ENCODE measurements at places on chromosomes 3 and 15. TPM values are rescaled to one million over a fixed set of nuclear protein-coding genes. Genes with fewer than 3 reads are reported as not detected.

- no peak overlapping the region for H3K27ac ChIP-seq
- DNase-seq, result no peak
- peaks cover 8% of the 10 kb centered on the region for H3K4me1 ChIP-seq
Measured at GRCh38 chr15:50883903-50884302, 24.6 kb upstream of the AP4E1 start.

- H3K4me3 ChIP-seq, result no peak overlapping the region
- H3K4me1 ChIP-seq, result no peaks in the 10 kb centered on the region
- H3K36me3 ChIP-seq, result peaks cover 33% of the 10 kb centered on the region
Measured at GRCh38 chr3:53858096-53858741, 11.9 kb downstream of the IL17RB start.

DNA sequence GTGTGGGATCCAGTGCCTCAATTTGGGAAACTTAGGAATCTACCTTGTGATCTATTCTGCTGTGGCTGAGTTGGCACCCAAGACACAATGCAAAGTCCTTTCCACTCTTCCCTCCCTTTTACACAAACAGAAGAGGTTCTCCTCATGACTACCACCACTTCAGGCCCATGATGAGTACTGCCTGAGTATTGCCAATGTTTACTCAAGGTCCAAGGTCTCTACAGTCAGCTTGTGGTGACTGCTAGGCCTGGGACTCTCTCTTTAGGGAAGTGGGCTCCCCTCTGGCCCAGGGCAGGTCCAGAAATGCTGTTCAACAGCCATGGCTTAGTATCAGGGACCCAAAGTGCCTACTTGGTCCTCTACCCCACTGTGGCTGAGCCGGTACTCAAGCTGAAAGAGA is 56.8 kb upstream of the PEX5L start:
- H3K4me3 ChIP-seq, result no peak overlapping the region
- H3K4me1 ChIP-seq, result no peaks in the 10 kb centered on the region
- no peak for DNase-seq
- no peak overlapping the region for H3K27ac ChIP-seq
- no peaks in the 10 kb centered on the region for H3K27me3 ChIP-seq
- no peaks in the 10 kb centered on the region for H3K36me3 ChIP-seq

- no peaks in the 10 kb centered on the region for H3K36me3 ChIP-seq
- H3K27me3 ChIP-seq, result no peaks in the 10 kb centered on the region
- no peak overlapping the region for H3K4me3 ChIP-seq
Measured at GRCh38 chr3:87044846-87045245, 53.9 kb upstream of the VGLL3 start.

- peak overlapping the region; percentile 94 for H3K4me3 ChIP-seq
- DNase-seq, result no peak
- peak overlapping the region; percentile 98 for H3K27ac ChIP-seq
- no peaks in the 10 kb centered on the region for H3K27me3 ChIP-seq
Measured at GRCh38 chr3:17741621-17742101, 770 bp downstream of the TBC1D5 start.

Gene PATL2
- total RNA-seq, result 3.7 TPM

- H3K4me1 ChIP-seq, result no peaks in the 10 kb centered on the region
- DNase-seq, result no peak
- H3K27ac ChIP-seq, result no peak overlapping the region
- H3K36me3 ChIP-seq, result no peaks in the 10 kb centered on the region
Measured at GRCh38 chr3:88785841-88786240, 321.6 kb upstream of the EPHA3 start.

- no peak for DNase-seq
- no peak overlapping the region for H3K4me3 ChIP-seq
- H3K27me3 ChIP-seq, result no peaks in the 10 kb centered on the region
- H3K4me1 ChIP-seq, result no peaks in the 10 kb centered on the region
- no peak overlapping the region for H3K27ac ChIP-seq
- no peaks in the 10 kb centered on the region for H3K36me3 ChIP-seq
Measured at GRCh38 chr15:49831206-49831965, 210.5 kb downstream of the DTWD1 start.

DNA sequence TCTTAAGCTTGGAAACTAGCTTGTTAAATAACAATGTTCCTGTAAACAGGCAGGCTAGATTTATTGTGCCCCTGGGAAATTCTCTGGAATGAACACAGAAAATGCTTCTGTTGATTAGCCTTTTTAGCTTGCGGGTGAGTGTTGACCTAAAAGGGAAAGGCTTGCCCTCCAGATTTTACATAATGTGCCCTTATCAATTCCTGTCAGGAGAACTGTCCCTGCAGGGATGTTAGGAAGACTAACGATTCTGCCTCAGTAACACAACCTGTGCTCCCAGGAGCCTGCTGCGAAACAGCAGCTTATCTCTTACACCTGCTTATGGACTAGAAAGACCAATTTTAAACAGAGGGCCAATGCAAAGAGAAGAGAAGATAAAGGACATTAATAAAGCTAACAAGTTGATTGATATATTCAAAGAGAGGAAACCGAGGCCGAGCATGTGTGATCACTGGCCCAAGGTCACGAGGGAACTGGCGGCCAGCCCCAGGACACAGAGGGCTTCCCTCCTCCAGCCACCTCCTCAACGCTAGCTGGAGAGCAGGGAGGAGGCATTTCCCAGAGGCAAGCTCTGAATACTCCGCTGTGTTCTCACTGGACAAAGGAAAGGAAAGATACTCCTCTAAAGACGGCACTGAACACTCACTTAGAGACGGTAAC is 48.4 kb upstream of the TJP1 start:
- no peak overlapping the region for H3K4me3 ChIP-seq
- no peaks in the 10 kb centered on the region for H3K36me3 ChIP-seq
- no peaks in the 10 kb centered on the region for H3K27me3 ChIP-seq
- DNase-seq, result no peak

DNA sequence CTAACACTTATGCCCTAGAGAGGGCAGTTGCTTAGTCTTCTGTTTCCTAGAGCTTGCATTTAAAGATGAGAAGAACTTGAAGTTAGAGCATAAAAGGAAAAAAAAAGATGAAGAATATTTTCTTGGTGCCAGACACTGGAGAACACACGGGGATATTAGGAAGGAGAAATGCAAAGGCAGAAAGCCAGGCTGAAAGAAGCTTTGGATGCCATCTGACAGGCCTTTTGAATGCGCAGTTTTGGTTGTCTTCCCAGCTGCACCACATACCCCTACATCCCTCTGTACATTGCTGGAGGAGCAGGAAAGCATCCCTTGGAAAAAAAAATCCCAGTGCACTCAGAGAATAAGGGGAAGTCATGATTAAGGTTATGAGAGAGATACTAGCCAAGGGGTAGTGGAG is 378.9 kb downstream of the GAP43 start:
- H3K27ac ChIP-seq, result no peak overlapping the region
- H3K4me3 ChIP-seq, result no peak overlapping the region
- H3K36me3 ChIP-seq, result no peaks in the 10 kb centered on the region
- H3K27me3 ChIP-seq, result no peaks in the 10 kb centered on the region

DNA sequence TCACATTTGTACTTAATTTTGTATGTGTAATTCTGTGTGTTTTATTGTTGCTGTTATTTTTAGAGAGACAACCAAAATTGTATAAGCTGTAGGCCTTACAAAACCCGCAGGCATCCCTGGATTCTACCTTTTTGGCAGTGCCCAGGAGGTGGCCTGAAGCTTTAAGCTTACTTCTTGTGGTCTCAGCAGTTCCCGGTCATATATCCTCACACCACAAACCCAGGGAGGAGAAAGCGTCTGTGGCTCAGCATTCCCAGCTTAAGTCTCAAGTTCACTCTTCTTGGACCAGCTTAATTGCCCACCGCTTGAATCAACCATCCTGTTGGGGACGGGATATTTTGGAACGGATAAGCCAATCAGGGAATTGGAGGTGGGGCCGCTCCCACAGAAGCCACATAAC is 36.7 kb downstream of the C2CD4A start:
- no peak overlapping the region for H3K27ac ChIP-seq
- H3K36me3 ChIP-seq, result no peaks in the 10 kb centered on the region
- H3K27me3 ChIP-seq, result no peaks in the 10 kb centered on the region
- H3K4me1 ChIP-seq, result no peaks in the 10 kb centered on the region
- no peak for DNase-seq

DNA sequence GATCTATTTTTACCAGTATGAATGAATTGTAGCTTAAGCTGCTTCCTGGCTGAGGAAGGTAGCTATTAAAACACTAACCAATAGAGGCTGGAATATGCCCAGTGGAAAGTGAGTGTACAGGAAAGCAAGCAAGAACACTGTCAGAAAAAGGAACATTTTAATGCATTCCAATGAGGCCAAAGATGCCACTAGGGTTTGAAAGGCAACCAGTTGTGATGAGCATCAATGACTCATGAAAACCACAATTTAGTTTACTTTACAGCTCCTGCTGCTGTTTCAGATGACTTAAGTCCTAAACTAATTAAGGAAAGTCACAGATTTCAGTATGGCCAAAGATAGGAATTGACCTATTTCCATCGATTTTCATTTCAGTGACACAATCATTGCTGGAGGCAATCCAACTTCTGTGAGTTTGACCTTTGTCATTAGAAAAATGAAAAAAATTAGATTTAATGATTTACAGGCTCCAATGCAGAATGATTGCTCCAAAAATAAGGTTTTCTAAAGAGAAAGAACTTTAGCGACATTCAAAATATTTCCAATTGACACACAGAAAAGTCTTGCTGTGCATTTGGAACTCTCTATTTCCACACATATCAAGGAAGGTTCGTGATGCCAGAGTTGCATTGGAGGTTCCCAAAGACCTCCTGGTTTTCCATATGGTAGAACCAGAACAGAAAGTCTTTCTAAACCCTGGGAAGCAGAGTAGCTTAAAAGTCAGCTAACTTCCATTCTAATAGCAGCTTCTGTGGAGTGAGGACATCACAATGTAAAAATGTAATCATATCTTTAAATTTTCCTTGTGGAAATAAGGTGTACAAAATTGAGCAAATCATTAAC is 103.0 kb downstream of the SUCNR1 start:
- H3K36me3 ChIP-seq, result no peaks in the 10 kb centered on the region
- no peaks in the 10 kb centered on the region for H3K4me1 ChIP-seq
- no peak overlapping the region for H3K27ac ChIP-seq
- no peak overlapping the region for H3K4me3 ChIP-seq

DNA sequence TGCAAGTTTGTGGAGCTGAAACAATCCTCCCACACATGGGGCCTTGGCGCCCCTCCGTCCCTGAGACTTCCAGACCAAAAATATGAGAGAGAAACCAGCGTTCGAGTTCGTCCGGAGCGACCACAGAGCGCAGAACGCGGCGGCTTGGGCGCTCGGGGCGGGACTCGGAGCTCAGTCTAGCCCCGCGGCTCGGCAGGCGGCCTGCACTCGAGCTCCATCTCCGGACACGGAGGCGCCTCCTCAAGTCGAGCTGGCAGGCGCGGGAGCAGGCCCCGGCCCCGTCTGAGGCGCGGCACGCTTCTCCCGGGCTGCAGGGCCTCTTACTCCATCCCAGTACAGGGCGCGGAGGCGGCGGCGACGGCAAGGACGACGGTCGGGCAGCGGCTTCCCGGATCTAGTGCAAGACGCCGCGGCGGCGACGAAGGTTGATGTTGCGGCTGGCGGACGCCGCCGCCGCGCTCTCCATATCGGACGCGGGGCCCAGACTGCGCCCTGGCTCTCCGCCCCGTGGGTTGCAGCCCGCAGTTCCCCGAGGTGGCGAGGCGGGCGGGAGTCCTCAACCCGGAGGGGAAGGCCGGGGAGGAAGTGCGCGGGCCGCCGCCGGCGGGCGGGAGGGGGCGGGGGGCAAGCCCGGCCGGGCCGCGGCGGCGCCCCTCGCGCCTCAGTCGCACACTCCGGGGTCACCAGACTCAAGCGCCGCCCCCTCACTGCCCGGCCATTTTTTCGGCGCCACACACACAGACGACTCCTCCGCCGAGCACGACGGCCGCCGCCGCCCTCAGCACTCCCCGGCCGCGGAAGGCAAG is 674 bp downstream of the MSL2 start:
- H3K4me3 ChIP-seq, result peak overlapping the region; percentile 93
- peaks cover 29% of the 10 kb centered on the region for H3K4me1 ChIP-seq
- H3K27ac ChIP-seq, result peak overlapping the region; percentile 100
- H3K36me3 ChIP-seq, result no peaks in the 10 kb centered on the region

Gene IGDCC3
- total RNA-seq, result not detected

- H3K4me1 ChIP-seq, result no peaks in the 10 kb centered on the region
- H3K4me3 ChIP-seq, result no peak overlapping the region
- no peak overlapping the region for H3K27ac ChIP-seq
- H3K36me3 ChIP-seq, result peaks cover 29% of the 10 kb centered on the region
- no peaks in the 10 kb centered on the region for H3K27me3 ChIP-seq
Measured at GRCh38 chr15:72722071-72722696, 36.2 kb downstream of the BBS4 start.

GRCh38 chr15:45023659-45024225 is 747 bp downstream of the SORD start:
- H3K27me3 ChIP-seq, result peaks cover 7% of the 10 kb centered on the region
- no peak for DNase-seq
- peaks cover 5% of the 10 kb centered on the region for H3K4me1 ChIP-seq
- peak overlapping the region; percentile 40 for H3K27ac ChIP-seq
- H3K36me3 ChIP-seq, result no peaks in the 10 kb centered on the region

DNA sequence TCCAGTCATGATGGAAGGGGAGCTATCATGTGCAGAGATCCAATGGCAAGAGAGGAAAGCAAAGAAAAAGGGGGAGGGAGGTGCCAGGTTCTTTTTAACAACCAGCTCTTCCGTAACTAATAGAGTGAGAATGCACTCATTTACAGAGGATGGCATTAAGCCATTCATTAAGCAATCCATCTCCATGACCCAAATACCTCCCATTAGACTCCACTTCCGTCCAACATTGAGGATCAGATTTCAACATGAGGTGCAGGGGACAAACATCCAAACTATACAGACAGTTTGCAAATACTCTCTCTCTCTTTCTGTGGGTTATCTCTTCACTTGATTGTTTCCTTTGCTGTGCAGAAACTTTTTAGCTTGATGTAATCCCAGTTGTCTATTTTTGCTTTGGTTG is 21.2 kb downstream of the ZDHHC23 start:
- no peak overlapping the region for H3K4me3 ChIP-seq
- no peaks in the 10 kb centered on the region for H3K27me3 ChIP-seq
- no peak for DNase-seq
- H3K4me1 ChIP-seq, result no peaks in the 10 kb centered on the region
- no peak overlapping the region for H3K27ac ChIP-seq

Gene IRAK2
- 5.2 TPM for total RNA-seq

DNA sequence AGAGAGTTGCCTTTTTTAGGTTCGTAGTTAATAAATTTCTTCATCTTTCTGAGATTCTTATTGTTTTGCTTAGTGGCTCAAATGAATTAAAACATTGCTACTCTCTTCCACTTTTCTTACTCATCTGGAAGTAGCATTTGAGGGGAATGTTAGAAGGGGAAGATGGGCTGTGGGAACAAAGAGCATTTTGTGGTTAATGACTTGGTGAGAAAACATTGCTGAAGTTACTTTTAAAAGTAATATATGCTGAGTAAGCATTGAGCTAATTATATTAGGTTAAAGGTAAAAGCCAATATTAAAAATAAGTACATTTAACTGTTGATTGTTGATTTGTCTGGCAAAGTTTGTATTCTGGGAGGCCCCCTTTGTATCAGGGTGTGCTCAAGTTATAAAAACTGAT is 5.7 kb downstream of the MORF4L1 start:
- peaks cover 33% of the 10 kb centered on the region for H3K36me3 ChIP-seq
- no peak overlapping the region for H3K27ac ChIP-seq
- H3K27me3 ChIP-seq, result no peaks in the 10 kb centered on the region
- H3K4me3 ChIP-seq, result no peak overlapping the region
- H3K4me1 ChIP-seq, result peaks cover 55% of the 10 kb centered on the region
- no peak for DNase-seq

Gene APH1B
- total RNA-seq, result 20.0 TPM

- H3K27me3 ChIP-seq, result no peaks in the 10 kb centered on the region
- DNase-seq, result peak; percentile 79
- peaks cover 21% of the 10 kb centered on the region for H3K4me1 ChIP-seq
- peak overlapping the region; percentile 27 for H3K4me3 ChIP-seq
- peak overlapping the region; percentile 11 for H3K27ac ChIP-seq
Measured at GRCh38 chr3:141076797-141077571, 25.8 kb downstream of the SPSB4 start.

All from upper lobe of right lung (tissue), 1 donor.